ENCODE measurements at places on chromosomes 6 and 20. TPM values are rescaled to one million over a fixed set of nuclear protein-coding genes. Genes with fewer than 3 reads are reported as not detected.
A peak's percentile ranks its signal among the peaks of the same experiment; 100 is the strongest.

The CRIP3 gene
- total RNA-seq: not detected

GRCh38 chr6:134374491-134375219, 56.7 kb upstream of the SGK1 start:
- no peaks in the 10 kb centered on the region for H3K36me3 ChIP-seq
- DNase-seq: no peak
- no peak overlapping the region for H3K27ac ChIP-seq
- H3K27me3 ChIP-seq: no peaks in the 10 kb centered on the region
- peaks cover 15% of the 10 kb centered on the region for H3K4me1 ChIP-seq

DNA sequence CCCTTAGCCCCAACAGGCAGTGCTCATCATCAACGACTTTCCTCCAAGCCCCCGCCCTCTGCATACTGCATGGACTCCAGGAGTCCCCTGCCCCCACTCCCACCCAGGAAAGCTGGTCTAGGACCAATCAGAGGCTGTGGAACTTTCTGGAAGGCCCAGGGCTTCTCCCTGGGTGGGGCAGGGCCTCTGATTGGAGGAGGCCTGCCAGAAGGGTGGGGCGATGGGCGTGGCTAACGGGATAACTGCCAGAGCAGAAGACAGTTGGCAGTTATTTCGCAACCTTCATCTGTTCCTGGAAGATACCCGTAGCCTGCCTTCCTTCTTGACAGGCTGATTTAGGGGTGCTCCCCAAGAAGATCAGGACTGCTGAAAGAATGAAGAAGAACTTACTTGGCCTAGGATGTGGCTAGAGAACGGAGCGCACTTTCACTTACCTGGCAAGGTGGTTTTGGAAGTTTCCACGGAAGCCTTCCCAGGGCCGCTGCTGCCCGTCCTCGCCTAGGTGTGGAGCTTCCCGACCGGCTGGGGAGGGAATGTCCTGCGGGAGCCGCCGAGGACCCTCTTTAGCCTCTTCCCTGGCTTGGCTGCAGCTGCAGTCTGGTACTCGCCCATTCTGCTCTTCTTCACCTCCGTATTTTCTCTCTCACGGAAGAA, 209.0 kb downstream of the LRFN2 start:
- H3K36me3 ChIP-seq: no peaks in the 10 kb centered on the region
- no peak overlapping the region for H3K27ac ChIP-seq
- no peak overlapping the region for H3K4me3 ChIP-seq
- peaks cover 9% of the 10 kb centered on the region for H3K27me3 ChIP-seq
- no peak for DNase-seq

DNA sequence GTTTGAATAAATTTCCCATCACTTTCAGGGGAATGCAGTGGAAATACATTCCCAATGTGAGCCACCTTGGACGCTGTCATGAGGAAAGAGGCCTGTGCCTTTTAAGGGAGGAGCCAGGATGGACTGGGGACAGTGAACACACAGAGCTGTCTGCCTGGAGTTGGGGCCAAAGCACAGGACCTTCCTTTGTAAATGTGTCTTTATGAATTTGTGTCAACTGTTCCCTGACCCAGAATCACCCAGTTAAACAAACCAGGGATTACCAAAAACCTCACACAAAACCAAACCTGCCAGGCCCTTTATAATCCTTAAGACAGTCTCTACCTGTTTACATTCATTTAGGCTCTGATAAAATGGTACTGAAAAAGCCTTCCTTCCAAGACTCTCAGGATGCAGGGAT, 513.7 kb downstream of the MAFB start:
- no peaks in the 10 kb centered on the region for H3K27me3 ChIP-seq
- no peak overlapping the region for H3K4me3 ChIP-seq
- no peaks in the 10 kb centered on the region for H3K4me1 ChIP-seq
- DNase-seq: no peak
- H3K36me3 ChIP-seq: no peaks in the 10 kb centered on the region

DNA sequence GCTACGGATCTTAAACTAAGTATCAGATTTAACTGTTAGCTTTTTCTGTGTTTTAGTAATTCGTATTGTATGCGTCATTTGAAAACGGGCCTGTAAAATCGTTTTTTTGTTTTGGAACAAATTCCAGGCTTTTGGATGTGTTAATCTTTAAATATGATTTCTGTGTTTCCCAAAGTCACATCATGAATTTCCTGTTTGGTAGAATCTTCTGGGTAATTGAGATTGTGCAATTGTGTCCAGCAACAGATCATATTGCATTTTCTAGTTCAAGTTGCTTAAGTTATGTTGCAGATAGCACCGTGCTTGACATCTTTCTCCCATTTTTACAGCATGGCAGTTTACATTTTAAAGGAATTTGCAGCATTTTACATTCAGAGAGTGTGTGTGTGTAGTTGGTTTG, 1.9 kb downstream of the MAPK14 start:
- H3K4me3 ChIP-seq: peak overlapping the region; percentile 98
- no peaks in the 10 kb centered on the region for H3K36me3 ChIP-seq
- DNase-seq: no peak
- H3K27ac ChIP-seq: no peak overlapping the region
- H3K27me3 ChIP-seq: no peaks in the 10 kb centered on the region

- no peaks in the 10 kb centered on the region for H3K36me3 ChIP-seq
- no peaks in the 10 kb centered on the region for H3K27me3 ChIP-seq
- no peak overlapping the region for H3K27ac ChIP-seq
- H3K4me3 ChIP-seq: no peak overlapping the region
- no peak for DNase-seq
These were observed 417.1 kb downstream of the BCKDHB start for GRCh38 chr6:80523531-80523997.

The RBM24 gene
- total RNA-seq: 3.3 TPM

DNA sequence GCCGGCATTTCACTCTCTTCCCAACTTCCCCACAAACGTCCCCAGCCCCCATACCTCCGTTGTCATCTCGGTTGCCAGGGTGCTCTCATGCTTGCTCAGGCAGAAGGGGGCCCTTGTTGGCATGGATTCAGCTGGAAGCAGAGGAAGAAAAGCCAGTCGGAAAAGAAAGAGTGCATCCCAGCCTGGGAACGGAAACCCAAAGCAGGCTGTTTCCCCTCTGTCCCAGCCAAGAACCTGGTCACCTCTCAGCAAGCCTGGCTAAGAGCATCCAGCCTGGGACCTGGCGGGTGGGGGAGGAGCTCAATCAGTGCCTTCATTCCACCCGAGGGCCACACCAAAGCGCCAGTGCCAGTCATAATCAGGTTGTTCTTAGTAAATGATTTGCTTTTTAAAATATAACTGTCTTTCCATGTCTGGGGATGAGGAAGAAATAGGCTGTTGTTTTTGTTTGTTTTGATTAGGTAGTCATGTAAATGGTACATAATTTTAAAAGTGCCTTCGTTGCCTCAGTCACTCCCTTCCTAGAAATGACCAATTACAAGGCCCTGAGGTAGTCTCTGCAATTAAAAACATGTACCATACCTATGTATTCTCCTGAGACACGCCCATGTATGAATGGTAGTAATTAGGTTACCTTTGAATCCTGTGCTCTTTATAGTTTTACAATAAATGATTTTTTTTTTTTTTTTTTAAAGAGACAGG, 21.1 kb downstream of the CHMP4B start:
- no peaks in the 10 kb centered on the region for H3K36me3 ChIP-seq
- DNase-seq: no peak
- no peak overlapping the region for H3K4me3 ChIP-seq
- H3K27ac ChIP-seq: no peak overlapping the region

The VWA7 gene
- 14.6 TPM for total RNA-seq

DNA sequence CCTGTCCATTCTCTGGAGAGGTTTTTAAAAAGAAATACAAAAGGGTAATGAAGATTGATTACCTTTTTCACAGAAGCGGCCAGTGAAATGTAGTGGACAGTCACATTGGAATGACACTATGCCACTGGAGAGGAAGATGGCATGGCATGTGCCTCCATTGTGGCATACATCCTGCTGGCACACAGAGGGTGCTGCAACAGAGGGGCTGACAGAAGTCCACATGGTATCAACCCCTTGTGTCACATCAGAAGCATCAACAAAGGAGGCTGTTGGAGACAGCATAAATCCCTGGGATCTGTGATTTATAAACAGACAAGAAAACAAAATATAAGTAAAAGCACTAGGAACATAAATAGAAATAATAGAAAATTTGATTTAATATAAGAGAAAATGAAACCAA, 594.9 kb downstream of the PHF3 start:
- H3K27ac ChIP-seq: no peak overlapping the region
- no peaks in the 10 kb centered on the region for H3K36me3 ChIP-seq
- DNase-seq: no peak
- no peaks in the 10 kb centered on the region for H3K27me3 ChIP-seq
- no peaks in the 10 kb centered on the region for H3K4me1 ChIP-seq
- no peak overlapping the region for H3K4me3 ChIP-seq

DNA sequence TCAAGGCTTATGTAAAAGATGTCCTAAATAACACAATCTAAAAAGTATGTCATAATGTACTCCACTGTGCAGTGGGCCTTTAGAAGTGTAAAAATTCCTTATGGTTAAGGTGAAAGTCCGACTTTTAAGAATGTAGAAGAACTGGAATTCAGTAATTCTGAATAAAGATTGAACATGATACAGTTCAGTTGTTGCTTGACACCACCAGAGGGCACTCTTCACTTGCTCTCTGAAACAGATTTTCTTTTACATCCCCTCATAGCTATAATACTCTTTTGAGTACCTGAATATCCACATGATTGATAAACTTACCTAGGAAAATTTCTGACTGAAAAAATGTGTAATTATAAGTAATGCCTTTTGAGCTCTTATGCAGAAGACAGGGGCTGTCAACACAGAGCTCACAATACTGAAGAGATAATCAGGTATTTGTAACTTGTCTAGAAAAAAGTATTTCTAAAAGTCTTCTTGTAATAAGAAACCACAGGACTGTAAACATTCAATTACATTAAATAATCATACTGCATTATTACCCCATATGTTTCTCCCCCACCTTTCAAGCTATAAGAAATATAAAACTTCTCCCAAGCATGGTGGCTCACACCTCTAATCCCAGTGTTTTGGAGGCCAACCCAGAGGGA, 92.1 kb downstream of the POPDC3 start:
- H3K4me1 ChIP-seq: no peaks in the 10 kb centered on the region
- DNase-seq: peak; percentile 41
- H3K27me3 ChIP-seq: no peaks in the 10 kb centered on the region
- H3K4me3 ChIP-seq: no peak overlapping the region
- H3K36me3 ChIP-seq: no peaks in the 10 kb centered on the region

DNA sequence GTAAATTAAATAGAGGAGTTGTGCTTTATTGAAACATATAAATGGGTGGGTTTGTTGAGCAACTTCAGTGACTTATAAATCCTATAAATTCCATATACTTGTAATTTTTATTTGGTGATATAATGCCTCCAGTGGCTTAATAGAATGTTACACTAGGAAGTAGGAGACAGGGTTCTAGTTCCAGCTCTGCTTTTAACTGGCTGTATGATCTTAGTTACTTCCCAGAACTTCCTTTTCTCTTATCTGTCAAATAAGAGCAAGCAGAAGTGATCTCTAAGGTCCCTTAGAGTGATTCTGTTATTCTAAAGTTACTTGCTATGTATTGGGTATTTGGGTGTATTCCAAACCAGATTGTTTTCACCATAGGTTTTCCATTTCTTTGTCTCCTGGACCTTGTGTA, 10.2 kb downstream of the ZSCAN23 start:
- no peak for DNase-seq
- no peaks in the 10 kb centered on the region for H3K4me1 ChIP-seq
- no peaks in the 10 kb centered on the region for H3K36me3 ChIP-seq

- H3K27me3 ChIP-seq: peaks cover 16% of the 10 kb centered on the region
- H3K4me1 ChIP-seq: no peaks in the 10 kb centered on the region
- H3K4me3 ChIP-seq: no peak overlapping the region
- H3K36me3 ChIP-seq: no peaks in the 10 kb centered on the region
- H3K27ac ChIP-seq: no peak overlapping the region
These were observed 329.8 kb downstream of the KIF16B start for GRCh38 chr20:16243470-16243869.

- DNase-seq: no peak
- H3K36me3 ChIP-seq: no peaks in the 10 kb centered on the region
- peaks cover 68% of the 10 kb centered on the region for H3K27me3 ChIP-seq
- no peak overlapping the region for H3K27ac ChIP-seq
These were observed 258.1 kb downstream of the LRFN2 start for GRCh38 chr6:40328986-40329545.

The PPP1R3G gene
- total RNA-seq: 0.27 TPM

GRCh38 chr6:53432318-53433161, 83.8 kb upstream of the ELOVL5 start:
- no peak for DNase-seq
- no peaks in the 10 kb centered on the region for H3K27me3 ChIP-seq
- H3K4me1 ChIP-seq: no peaks in the 10 kb centered on the region

The C20orf141 gene
- total RNA-seq: not detected

DNA sequence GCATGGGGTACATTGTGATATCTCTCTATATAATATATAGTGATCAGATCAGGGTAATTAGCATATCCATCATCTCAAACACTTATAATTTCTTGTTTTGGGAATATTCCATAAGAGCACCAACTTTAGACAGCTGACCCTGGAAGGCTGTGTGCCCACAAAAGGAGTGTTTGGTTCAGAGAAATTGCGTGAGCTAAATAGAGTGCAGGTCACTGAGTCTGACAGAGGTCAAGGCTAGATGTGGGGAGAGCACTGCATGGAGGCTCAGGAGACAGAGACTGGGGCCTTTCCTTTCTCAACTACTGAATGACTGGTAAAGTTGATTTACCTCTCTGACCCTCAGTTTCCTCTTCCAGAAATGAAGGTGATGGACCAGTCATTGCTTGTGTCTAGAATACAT, 114.9 kb upstream of the ADGRF1 start:
- no peaks in the 10 kb centered on the region for H3K27me3 ChIP-seq
- peaks cover 19% of the 10 kb centered on the region for H3K4me1 ChIP-seq
- no peak overlapping the region for H3K4me3 ChIP-seq
- H3K36me3 ChIP-seq: no peaks in the 10 kb centered on the region
- no peak overlapping the region for H3K27ac ChIP-seq

DNA sequence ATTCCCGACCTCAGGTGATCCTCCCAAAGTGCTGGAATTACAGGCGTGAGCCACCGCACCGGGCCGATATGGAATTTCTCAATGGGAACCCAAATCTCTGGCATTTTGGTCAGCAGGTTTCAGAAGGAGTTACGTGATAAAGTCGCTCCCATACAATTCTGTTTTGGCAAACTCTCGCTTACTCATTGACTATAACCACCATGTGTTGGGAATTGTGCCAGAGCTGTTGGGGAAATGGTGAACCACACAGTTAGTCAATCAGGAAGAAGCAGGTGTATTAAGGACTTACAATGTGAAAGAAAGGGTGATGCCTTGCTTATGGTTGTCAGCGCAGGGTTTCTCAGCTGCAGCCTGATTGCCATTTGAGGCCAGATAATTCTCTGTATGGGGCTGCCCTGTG, 410.5 kb downstream of the QKI start:
- H3K27ac ChIP-seq: no peak overlapping the region
- H3K4me3 ChIP-seq: no peak overlapping the region
- DNase-seq: no peak
- no peaks in the 10 kb centered on the region for H3K4me1 ChIP-seq
- no peaks in the 10 kb centered on the region for H3K36me3 ChIP-seq

- no peak for DNase-seq
- H3K36me3 ChIP-seq: no peaks in the 10 kb centered on the region
- H3K4me3 ChIP-seq: no peak overlapping the region
- no peaks in the 10 kb centered on the region for H3K4me1 ChIP-seq
- H3K27me3 ChIP-seq: peaks cover 52% of the 10 kb centered on the region
These were observed 11.8 kb upstream of the ZNF831 start for GRCh38 chr20:59151820-59152219.

All from HCT116 (cell line).